GM03348 (cell line): ENCODE measurements at places on chromosomes 1 and 21.

DNA sequence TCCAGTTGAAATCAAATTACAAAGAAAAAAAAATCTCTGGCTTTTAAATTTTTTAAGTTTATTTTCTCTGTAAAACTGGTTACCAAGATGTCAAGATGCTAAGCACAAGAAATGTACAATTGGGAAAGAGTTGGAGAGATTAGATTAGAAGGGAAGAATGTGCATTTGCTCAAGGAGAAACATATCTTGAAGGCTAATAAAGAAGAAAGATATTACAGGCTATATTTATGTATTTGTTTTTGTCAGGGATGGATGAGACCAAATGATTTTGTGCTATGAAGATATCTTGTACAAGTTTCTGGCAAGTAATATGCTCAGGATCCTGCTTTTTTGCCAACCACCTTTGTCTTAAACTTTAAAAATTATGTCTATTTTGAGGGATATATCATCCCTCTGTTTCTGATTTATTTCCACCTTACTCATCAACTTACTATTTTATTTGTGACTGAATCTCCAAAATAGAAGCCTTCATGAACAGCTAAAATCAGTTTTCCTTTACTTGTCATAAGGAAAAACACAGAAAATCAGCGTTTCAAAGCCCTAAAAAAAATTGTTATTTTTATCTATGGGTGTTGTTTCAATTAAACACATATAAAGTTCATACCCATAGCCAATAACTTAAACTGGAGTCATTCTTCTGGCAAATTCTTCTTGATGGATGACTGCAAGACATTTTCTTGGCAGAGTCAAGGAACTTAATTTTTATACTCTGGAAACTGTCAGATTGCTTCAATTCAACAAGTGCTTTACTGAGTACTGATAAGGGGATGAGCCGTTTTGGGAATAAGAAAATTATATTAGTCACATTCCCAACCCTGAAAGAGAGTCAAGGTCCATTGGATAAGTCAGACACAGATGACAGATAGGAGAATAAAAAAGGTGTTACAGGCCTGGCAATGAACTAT lies 141.8 kb downstream of the CTH start:
- no peak for DNase-seq

DNA sequence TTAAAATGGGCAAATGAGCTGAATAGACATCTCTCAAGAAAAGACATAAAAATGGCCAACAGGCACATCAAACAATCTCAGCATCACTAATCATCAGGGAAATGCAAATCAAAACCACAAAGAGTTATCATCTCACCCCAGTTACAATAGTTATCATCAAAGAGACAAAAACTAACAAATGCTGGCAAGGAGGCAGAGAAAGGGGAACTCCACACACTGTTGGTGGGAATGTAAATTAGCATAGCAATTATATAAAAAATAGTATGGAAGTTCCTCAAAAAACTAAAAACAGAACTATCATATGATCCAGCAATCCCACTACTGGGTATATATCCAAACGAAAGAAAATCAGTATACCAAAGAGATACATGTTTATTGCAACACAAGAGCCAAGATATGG lies 68.7 kb downstream of the DENND1B start:
- no peak for DNase-seq

- no peak for DNase-seq
Measured at GRCh38 chr1:18731591-18732235, 101.1 kb downstream of the PAX7 start.

DNA sequence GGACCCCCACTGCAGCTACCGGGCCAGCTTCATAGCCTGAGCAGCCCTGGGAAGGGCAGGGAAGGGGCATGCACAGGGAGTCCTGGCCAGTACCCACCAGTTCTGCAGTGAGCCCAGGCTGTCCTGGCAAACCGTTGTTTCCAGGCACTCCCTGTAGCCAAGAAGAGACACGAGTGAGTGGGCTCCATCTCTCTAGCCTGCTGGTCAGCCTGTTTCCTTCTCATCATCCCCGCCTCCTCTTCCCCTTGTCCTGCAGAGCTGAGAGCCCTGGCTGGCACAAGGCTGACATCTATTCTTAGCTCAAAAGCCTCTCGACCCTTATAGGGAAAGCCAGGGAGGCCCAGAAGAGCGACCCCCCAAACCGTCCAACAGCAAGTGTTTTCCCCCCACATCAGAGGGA lies 28.7 kb downstream of the COL16A1 start:
- DNase-seq: no peak

GRCh38 chr1:185398022-185398421 lies 81.0 kb upstream of the IVNS1ABP start:
- DNase-seq: no peak

DNA sequence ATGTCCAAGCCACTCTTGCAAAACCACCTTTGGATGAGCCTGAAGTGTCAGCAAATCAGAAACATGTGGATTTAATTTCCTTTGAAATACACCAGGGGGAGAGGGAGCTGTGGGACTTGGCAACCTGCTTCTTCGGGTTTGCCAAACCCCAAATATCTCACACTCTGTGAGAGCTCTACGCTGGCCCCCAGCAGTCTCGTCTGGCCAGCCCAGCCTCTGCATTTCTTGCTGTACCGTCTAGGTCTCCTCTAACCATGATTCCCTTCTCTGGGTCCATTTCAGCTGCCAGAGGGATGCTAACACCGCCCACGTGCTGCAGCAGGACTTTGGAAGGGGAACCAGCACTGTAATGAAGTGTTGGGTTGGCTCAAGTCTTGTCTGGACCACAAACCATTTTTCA lies 114.6 kb downstream of the MRPS6 start:
- peak; percentile 87 for DNase-seq

GRCh38 chr1:164910671-164911070 lies 351.7 kb downstream of the PBX1 start:
- no peak for DNase-seq

- no peak for DNase-seq
Measured at GRCh38 chr1:186730951-186731729, 50.9 kb upstream of the PTGS2 start.

GRCh38 chr1:10657088-10657847 lies 139.2 kb downstream of the CASZ1 start:
- no peak for DNase-seq

DNA sequence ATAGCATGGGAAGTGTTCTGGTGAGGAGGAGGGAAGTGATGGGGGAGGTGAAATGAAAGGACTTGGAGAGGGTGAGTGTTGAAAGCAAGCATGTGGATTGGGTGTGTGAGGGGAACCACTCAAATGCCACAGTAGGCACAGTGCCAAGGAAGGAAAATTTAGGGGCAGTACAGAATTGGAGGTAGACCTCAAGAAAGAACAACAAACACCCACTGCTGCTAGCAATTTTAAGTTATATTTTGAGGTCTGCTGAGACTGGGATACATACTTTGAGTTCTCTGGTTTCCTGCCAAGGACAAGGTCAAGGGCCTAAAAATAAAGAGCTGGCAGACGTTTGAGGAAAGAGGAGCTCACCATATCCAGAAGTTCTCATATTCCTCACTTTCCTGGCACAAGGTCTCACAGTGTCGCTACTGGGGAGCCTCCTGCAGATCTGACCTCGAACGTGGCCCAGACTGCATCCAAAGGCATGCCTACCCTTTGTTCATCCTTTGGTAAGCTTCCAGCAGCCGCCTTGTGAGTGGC lies 104.0 kb downstream of the BRINP2 start:
- peak; percentile 65 for DNase-seq

DNA sequence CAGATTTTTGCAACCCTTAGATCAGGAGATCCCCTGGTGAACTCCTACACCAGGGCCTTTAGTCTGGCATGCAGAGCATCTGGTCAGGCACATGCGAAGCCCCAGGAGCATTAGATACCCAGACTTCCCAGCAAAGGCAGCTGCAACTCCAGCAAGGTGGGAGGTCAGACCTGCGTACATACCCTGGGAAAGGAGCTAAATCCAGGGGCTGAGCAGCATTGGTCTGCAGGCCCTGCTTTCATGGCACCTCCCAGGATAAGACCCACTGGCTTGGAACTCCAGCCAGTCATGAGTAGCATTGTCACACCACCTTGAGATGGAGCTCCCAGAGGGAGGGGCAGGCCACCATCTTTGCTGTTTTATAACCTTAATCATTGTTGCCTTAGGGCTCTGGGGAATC lies 92.3 kb downstream of the KCNT2 start:
- no peak for DNase-seq

- no peak for DNase-seq
Measured at GRCh38 chr21:36535618-36536241, 55.8 kb upstream of the CLDN14 start.

GRCh38 chr1:177784936-177785335 lies 184.9 kb downstream of the SEC16B start:
- DNase-seq: no peak

- DNase-seq: peak; percentile 9
Measured at GRCh38 chr1:82225421-82226185, 424.9 kb downstream of the ADGRL2 start.

GRCh38 chr1:34590211-34590623 lies 164.6 kb upstream of the GJB5 start:
- DNase-seq: no peak

- no peak for DNase-seq
Measured at GRCh38 chr1:22812993-22813790, 102.6 kb downstream of the EPHB2 start.

- peak; percentile 42 for DNase-seq
Measured at GRCh38 chr21:45132841-45133573, 58.6 kb downstream of the ADARB1 start.

DNA sequence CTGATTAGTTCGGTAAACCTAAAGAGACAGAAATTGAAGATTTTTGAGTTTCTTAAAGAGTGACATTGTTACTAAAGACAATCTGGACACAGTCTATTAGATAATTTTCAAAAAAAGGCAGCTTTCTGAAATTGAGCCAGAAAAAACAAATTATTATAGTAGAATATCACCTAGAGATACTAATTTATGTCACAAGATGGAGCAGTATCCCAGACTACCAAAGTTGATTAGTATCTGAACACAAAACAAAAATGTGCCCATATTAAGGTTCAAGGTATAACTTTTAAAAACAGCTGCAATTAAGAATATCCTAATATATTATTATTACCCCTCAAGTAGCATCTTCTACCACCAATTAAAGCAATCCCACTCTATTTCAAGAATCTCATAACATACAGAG lies 40.5 kb upstream of the SYT2 start:
- DNase-seq: no peak

GRCh38 chr1:178093494-178093950 lies 382 bp upstream of the RASAL2 start:
- DNase-seq: peak; percentile 97

DNA sequence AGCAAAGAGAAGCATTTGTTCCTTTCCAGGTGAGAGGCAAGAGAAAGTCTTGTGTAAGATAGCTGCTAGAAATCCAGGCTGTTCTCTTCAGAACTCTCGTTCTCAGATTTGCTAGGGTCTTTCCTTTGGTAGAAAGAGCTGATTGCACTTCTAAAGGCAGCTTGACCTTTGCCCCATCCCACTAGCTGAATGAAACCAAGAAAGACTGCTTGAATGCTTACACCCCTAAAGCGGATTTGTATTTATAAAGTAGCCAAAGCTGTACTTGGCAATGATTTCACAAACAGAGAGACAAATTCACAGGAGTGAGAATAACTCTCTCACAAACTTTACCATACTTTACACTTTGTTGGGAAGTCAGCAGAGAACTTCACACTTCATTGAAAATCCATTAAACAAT lies 424.1 kb downstream of the TTLL7 start:
- no peak for DNase-seq

GRCh38 chr1:75166821-75167220 lies 32.6 kb downstream of the LHX8 start:
- DNase-seq: no peak

DNA sequence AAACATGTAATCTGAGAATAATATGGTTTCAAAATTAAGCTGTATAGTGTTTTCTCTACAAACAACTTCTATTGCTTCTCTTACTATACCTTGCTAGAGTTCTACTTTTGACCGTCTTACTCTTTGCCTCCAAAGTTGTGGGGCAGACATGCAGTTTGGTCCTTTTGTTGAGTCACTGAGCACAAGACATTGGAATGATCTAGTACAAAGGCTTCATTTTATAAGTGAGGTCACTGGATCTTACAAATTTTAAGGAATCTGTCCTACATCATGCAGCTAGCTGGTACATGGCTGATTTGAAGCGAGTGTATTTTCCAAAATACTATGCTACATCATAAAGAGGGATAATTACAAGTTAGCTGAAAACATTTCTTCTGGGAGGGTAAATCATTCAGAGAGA lies 28.8 kb downstream of the OR10J1 start:
- no peak for DNase-seq

GRCh38 chr1:3056641-3057040 lies 12.4 kb upstream of the PRDM16 start:
- no peak for DNase-seq

- DNase-seq: no peak
Measured at GRCh38 chr21:44829507-44830092, 11.7 kb upstream of the SUMO3 start.

DNA sequence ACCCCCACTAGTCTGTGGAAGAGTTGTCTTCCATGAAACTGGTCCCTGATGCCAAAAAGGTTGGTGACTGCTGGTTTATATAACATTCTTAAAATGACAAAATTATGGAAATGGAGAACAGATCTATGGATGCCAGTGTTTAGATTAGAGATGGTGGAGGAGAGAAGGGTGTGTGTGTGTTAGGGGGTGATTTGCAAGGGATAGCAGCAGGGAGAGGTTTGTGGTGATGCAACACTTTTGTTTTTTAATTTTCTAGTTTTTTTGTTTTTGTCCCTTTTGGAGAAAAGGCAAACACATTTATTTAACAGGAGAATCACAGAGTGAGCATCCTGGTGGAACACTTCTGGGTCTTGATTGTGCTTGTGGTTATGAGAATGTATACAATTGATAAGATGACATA lies 143.8 kb downstream of the RPS6KC1 start:
- no peak for DNase-seq
